ENCODE measurements at places on chromosomes 6 and 20.

GRCh38 chr6:168157272-168158212 lies 78.5 kb upstream of the FRMD1 start:
- DNase-seq: peak; percentile 92

- DNase-seq: peak; percentile 54
Observed at GRCh38 chr6:75285283-75285639, 669 bp upstream of the TMEM30A start.

GRCh38 chr6:157271911-157272310 lies 51.4 kb downstream of the TMEM242 start:
- no peak for DNase-seq

DNA sequence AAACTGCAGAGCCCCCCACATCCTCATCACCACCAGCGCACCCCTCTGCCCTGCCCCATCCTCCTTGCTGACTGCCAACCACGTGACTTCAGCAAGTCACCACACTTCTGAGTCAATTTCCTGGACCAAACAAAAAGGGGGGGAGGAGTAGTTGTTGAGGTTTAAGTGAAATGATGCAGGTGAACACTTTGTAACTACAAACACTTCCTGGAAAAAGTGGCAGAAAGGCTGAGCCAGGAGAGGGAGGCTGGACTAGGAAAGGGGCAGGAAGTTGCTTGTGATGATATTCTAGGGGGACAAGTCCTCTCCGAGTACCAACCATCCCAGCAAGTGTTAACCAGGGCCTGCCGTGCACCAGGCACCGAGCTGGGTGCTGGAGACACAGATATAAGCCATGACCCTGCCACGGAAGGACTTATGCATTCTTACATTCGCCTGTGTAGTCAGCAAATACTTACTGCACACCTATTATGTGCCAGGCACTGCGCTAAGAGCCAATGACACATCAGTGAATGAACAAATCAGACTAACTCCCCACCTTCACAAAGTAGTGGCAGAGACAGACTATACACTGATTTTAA lies 67.3 kb downstream of the PREX1 start:
- DNase-seq: no peak

- no peak for DNase-seq
Observed at GRCh38 chr6:116371120-116371917, 572 bp downstream of the DSE start.

GRCh38 chr6:92109256-92109655 lies 1310.1 kb downstream of the EPHA7 start:
- DNase-seq: no peak

GRCh38 chr6:144268794-144269349 lies 16.3 kb upstream of the UTRN start:
- no peak for DNase-seq

DNA sequence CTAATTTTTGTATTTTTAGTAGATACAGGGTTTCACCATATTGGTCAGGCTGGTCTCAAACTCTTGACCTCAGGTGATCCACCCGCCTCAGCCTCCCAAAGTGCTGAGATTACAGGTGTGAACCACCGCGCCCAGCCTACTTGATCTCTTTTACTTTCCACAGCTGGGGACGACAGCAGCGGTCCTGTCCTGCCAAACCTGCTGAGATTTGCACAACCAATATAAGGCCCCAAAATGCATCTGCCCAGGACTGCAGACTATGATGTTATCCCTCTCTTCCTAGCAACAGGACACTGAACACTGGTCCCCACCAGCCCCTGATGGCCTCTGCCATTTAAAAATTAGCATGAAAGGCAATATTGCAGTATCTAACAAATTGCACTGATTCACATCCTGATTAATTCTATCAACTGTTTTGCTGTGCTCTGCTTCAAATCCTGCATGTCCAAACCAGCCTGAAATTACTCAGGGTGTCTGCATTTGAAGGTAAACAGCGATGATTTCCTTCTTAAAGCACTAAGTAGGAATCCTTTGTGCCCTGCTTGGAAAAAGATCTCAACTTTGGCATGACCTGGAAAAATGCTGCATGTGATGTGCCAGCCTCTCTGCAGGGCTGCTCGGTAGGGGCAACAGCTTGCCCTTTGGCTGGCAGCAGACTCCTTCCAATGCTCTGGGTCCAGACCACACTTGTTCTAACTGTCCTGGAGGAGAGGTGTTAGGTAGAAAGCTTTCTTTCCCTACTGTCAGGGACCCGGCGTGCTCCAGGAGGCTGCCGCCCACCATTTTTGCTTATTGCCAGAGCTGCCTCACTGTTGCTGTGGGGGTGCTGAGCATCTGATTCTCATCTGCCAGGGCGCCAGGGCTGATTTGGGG lies 27.4 kb upstream of the PXDC1 start:
- DNase-seq: no peak

- no peak for DNase-seq
Observed at GRCh38 chr6:163354761-163355425, 59.6 kb upstream of the QKI start.

GRCh38 chr20:5056801-5057599 lies 55.7 kb upstream of the SLC23A2 start:
- DNase-seq: no peak

DNA sequence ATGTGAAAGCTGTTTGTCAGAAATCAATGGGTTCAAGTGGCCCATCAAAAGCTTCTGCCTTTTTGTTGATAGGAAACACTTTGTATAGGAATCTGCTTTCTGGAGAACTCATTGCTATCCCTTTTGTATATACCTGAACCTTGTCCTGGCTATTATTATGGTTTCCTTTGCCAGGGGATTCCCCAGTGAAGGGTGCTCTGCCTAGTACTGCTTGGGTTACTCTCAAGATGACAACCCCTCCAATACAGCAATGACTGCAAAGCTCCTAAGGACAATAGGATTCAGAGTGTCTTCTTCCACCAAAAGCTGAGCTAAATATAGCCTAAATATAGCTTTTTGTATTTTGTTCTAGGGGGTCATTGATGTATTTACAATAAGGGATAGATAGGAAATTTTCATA lies 54.0 kb upstream of the PTPRK start:
- no peak for DNase-seq

- no peak for DNase-seq
Observed at GRCh38 chr20:1202762-1203504, at the start of gene C20orf202. Gene C20orf202, plus strand, starts transcription at chr20:1203454. Its CDS starts 132 bp downstream, at chr20:1203586.

DNA sequence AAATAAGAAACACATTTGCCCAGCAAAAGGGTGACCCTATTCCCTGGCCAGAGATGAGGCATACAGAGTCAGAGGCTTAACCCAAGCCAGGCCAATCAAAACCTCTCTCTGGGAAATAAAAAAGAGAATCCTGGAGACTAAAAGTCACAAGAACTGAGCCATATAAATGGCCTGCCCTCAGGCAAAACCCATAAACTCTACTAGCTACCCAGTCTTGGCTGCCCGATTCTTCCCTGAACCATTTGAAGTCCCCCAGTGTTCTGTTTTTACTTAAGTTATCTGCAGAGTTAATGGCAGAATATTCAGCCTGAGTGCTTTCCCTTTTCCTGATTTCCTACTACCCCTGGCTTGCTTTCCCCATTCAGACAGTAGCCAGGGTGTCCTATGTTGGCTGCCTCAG lies 13.9 kb downstream of the KCNK15 start:
- no peak for DNase-seq

DNA sequence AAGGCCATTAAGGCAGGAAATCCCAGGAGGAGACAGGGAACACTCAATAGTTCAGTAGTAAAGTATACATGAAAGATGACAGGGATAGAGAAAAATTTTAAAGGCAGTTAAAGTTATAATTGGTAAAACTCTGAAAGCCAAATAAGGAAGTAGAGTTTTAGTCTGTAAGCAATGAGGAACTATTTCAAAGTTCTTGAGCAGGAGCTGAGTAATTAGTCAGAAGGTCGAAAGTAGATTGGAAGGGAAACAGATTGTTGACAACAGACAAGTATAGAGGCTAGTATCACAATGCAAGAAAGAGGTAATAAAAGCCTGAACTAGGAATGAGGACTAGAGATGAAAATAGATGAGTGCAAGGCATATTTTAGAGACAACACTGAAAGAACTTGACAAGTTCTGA lies 150.3 kb downstream of the CDK19 start:
- DNase-seq: no peak

- no peak for DNase-seq
Observed at GRCh38 chr6:14957355-14958059, 288.4 kb upstream of the JARID2 start.

- DNase-seq: no peak
Observed at GRCh38 chr6:38522322-38522721, 117.4 kb downstream of the BTBD9 start.

GRCh38 chr6:106448000-106448426 lies 87.5 kb downstream of the CRYBG1 start:
- DNase-seq: no peak

DNA sequence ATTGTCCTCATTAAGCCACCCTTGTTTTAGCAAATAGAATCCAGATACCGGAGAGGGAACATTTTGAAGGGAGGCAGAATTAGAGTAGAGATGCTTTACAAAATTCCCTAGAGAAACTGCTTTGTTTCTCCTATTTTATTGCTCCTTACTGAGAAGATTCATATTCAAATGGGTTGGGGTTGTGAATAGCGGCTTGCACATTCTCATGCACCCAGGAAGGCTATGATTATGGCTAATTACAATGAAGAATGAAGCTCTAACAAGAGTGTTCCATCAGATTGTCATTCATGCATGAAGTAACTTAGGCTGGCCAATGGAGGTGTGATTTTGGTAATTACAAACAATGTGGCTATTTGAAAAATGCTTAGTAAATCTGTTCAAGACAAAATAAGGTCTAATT lies 129.6 kb downstream of the PACRG start:
- no peak for DNase-seq
